ENCODE measurements at places on chromosomes 1 and 21.

DNA sequence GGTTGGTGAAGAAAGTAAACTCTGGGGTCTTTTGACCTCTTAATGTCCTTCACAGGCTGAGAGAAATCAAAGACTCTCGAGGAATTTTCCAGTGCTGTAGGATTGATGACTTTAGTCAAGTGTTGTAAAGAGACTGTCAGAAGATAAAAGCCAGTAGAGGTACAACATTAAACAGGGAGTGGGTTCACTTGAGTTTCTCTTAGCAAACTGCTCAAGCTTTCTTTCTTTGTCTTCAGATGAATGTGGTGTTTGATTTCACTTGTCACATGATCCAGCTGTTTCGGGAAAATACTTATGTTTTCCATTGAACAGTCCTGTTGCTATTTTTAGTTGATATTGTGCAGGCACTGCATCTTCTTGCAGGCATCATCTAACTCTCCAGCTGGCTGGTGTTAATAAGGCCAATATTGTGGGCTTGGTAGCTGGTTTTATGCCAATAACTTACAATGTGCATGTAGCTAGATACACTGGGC is 45.6 kb downstream of the XCL2 start:
- DNase-seq = no peak

DNA sequence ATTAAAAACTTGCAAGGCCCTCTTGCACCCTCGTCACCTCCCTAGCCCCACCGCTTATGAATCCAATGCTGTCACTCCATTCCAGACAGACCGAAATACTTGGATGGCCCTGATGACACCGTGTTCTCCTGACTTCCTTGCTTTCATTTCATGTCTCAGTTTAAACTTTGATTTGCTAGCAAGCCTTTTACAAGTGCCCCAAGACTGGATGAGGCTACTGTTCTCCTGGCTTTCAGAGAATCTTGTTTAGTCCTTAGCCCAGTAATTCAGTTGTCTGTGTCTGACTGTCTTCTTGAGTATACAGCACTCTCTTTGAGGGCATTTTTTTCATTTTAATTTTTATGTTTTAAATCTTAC is 824 bp upstream of the IFI44L start:
- no peak for DNase-seq

GRCh38 chr1:103372866-103373265 is 152.6 kb upstream of the RNPC3 start:
- no peak for DNase-seq

GRCh38 chr1:228366866-228367741 is 39.5 kb downstream of the TRIM11 start:
- DNase-seq = no peak

GRCh38 chr1:20728371-20729154 is 3.9 kb downstream of the SH2D5 start:
- DNase-seq = no peak
